ENCODE measurements at places on chromosomes 4 and X.

DNA sequence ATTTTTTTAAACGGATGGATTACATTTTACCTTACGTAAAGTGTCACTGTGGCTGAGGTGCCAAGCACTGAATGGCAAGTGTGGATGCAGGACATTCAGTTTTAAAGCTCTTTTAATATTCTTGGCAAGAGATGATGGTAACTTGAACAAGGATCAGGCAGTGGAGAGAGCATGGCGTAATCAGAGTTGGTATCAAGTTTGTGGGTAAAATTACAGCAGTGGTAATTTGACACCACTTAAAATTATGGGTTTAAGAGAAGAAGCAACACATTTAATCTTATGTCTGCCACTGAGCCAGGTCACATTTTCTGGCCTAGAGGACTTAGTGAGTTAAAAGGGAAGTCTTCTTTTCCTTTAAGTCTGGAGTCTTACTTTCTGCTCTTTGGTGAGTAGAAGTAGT lies 100.5 kb downstream of the NAA11 start:
- DNase-seq = no peak

DNA sequence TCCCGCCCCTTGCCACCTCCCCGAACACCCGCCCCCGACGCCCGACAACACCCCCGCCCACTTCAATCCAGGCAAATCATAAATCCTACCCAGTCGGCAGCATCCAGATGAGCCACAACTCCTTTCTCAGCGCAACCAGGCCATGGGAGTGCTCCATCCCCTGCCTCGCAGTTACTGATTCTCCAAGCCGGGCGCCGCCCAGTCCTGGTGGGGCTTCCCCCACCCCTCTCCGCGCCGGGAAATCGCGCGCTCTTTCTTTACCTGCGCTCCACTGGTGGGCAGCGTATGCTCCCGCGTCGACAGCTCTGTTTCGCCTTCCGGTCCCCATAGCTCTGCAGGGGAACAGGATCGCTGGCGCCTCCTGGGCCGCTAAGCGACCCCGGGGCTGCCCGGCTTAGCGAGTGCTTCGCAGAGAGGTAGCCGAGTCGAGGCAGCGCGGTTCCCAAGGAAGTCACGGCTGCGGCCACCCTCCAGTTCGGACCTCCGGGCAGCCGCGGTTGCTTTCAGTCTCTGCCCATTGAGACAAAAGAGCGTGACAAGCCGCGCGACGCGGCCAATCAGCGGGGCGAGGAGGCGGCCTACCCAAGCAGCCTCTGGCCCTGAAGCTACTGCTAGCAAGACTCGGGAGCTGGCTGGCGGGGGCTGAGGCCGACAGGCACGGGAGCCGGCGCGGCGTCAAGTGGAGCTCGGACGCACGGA lies 43.7 kb upstream of the TMSB15B start:
- peak; percentile 21 for DNase-seq

DNA sequence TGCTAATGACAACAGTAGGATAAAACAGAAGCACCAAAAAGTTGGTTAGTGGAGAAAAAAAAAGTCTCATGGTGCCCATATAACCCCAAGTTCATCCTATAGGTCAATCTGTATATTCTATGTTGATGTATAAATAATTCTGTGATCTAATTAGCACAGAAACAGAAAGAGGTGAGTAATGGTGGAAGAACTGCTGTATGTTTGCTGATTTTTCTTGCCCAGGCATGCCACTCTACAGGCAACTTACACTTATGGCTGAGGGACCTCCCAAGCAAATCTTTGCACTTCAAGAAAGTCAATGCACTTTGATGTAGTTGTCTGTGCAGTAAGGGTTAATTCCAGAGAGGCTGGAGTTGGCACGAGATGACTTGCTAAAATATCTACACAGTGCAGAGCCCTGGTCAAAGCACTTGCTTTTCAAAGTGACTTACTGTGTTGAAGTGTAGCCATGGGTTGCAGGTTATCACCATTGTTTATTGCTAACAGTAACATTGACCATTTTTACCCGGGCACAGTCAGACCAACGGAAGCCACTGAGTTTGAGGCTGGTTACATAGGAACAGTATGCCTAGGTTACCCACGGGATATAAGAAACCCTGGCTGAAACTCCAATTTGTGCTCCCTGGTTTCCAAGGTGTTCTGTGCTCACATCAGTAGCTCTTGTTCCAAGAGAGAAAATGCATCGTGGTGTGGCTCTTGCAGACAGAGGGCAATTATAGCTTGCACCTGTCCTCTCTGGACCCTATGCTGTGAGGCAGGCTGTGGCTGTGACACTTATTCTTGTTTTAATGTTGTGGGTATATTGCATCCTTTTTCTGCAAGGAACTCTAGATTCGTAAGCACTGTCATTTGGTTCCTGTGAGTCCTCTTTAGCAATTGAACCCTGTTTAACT lies 141.3 kb upstream of the FTHL17 start:
- no peak for DNase-seq

- DNase-seq = no peak
Measured at GRCh38 chr4:6235012-6235411, 34.6 kb upstream of the WFS1 start.

- DNase-seq = no peak
Measured at GRCh38 chr4:25020236-25020635, 10.5 kb downstream of the LGI2 start.

- no peak for DNase-seq
Measured at GRCh38 chr4:25938787-25939186, 24.8 kb downstream of the SMIM20 start.

Measured in NCI-H2171 (cell line).